Heart right ventricle (tissue), 16 donors: ENCODE measurements at places on chromosomes 13 and 19. TPM values are rescaled to one million over a fixed set of nuclear protein-coding genes. Genes with fewer than 3 reads are reported as not detected.
A peak's percentile ranks its signal among the peaks of the same experiment; 100 is the strongest.

DNA sequence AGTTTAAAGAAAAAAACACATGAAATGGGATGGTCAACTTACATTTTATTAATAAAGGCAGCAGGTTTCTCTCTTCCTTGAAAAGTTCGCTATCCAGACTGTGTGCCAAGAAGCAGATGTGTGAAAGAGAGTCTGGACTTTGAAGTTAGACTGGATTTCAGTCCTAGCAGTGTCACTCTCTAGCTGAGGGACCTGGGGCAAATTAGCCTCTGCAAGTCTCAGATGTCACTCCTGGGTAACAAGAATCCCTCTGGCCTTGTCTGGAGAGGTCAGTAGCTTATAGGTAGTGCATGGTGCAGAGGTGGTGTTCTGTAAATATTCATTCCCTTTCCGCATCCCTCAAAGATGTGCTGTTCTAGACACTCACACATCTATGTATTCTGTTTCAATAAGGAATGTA is 187.6 kb upstream of the RNF113B start:
- no peak for DNase-seq

The APOC1 gene
- not detected for total RNA-seq

The ITM2B gene
- total RNA-seq: 434 TPM

DNA sequence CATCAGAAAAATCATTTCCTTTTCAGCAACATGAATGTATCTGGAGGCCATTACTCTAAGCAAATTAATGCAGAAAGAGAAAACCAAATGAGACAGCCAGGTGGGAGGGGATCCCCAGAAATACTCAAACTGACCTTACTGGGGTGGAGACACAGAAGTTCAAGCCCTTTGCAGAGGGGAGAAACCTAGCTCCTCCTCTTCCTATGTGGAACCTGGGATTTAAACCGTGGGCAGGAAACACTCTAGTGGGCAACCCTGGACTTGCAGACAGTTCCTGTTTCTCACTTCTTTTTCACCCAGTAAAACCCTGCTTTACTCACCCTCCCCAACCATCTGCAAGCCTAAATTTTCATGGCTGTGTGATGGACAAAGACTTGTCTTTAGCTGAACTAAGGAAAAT is 61.3 kb downstream of the SLITRK6 start:
- no peak for DNase-seq

DNA sequence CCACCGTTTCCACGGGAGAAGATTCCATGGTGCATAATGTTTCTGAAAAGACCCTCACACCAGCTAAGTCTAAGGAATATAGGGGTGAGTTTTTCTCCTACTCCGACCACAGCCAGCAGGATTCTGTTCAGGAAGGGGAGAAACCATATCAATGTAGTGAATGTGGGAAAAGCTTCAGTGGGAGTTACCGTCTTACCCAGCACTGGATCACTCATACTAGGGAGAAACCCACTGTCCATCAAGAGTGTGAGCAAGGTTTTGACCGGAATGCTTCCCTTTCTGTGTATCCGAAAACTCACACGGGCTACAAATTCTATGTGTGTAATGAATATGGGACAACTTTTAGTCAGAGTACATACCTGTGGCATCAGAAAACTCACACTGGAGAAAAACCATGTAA is 19.1 kb downstream of the ZNF473 start:
- DNase-seq: no peak

GRCh38 chr19:29547361-29547960 is 21.7 kb downstream of the VSTM2B start:
- no peak for DNase-seq

The ELAVL3 gene
- total RNA-seq: not detected

The MRPL57 gene
- total RNA-seq: 24.0 TPM

GRCh38 chr19:10929402-10929794 is 787 bp downstream of the TIMM29 start:
- no peak for DNase-seq

The B3GNT3 gene
- total RNA-seq: not detected

The CFAP97D2 gene
- total RNA-seq: not detected

- no peak for DNase-seq
Measured at GRCh38 chr13:49368688-49369087, 75.2 kb downstream of the CAB39L start.

DNA sequence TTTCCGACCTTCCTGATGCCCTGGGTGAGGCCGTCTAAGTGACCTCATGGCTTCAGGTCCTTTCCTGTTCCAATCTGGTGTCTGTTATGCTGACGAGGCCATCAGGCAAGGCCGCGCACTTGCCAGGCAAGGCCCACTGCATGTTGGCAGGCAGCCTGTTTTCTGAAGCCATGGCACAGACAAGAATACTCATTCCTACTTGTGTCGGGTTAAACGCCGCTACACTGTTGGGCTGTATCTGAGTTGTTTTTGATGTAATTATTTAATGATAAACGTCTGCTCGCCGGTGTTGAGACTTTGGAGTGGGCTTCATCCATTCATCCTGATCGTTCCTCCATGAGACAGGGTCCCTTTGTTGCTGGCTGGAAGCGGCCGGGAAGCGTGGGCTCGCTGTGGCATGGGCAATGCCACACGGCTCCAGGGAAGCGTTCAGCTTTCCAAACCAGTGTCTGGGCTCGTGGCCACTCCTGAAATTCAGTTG is 92.1 kb downstream of the ATP11A start:
- peak; percentile 63 for DNase-seq

- DNase-seq: no peak
Measured at GRCh38 chr19:1882089-1882785, 3.1 kb downstream of the ABHD17A start.

DNA sequence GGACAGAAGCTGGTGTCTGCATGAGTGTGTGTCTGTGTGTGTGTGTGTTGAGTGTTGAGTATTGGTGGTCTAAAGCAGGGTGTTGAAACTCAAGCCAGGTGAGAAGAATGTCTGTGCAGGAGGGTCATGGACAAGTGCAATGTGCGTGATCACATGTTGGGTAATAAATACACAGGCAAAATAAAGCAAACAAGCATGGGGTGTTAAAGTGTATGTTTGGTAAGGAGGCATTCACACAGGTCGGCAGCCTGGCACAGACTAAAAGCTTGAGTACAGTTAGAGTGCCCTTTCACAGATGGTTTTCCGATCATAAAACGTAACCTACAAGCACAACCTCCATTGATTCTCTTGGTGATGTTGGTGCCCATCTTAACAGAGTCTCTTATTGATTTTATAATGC is 476.9 kb upstream of the KLHL1 start:
- DNase-seq: no peak

The KRI1 gene
- 14.2 TPM for total RNA-seq

DNA sequence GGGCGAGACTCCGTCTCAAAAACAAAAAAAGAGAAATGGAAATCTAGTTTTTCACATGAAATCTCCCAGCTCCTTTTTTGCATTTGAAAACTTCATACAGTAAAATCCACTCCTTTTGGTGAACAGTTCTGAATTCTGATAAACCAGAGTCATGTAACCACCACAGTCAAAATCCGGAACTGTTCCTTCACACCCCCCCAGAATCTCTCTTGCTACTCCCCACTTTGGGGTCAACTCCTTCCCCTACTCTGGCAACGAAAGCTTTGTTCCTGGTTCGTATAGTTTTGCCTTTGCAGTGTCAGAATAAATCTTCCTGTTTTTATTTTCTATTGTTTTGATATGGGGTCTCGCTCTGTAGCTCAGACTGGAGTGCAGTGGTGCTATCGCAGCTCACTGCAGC is 23.7 kb downstream of the RCN3 start:
- DNase-seq: no peak

The SIGLEC12 gene
- not detected for total RNA-seq

GRCh38 chr19:35327642-35328041 is 1.3 kb upstream of the CD22 start:
- no peak for DNase-seq

DNA sequence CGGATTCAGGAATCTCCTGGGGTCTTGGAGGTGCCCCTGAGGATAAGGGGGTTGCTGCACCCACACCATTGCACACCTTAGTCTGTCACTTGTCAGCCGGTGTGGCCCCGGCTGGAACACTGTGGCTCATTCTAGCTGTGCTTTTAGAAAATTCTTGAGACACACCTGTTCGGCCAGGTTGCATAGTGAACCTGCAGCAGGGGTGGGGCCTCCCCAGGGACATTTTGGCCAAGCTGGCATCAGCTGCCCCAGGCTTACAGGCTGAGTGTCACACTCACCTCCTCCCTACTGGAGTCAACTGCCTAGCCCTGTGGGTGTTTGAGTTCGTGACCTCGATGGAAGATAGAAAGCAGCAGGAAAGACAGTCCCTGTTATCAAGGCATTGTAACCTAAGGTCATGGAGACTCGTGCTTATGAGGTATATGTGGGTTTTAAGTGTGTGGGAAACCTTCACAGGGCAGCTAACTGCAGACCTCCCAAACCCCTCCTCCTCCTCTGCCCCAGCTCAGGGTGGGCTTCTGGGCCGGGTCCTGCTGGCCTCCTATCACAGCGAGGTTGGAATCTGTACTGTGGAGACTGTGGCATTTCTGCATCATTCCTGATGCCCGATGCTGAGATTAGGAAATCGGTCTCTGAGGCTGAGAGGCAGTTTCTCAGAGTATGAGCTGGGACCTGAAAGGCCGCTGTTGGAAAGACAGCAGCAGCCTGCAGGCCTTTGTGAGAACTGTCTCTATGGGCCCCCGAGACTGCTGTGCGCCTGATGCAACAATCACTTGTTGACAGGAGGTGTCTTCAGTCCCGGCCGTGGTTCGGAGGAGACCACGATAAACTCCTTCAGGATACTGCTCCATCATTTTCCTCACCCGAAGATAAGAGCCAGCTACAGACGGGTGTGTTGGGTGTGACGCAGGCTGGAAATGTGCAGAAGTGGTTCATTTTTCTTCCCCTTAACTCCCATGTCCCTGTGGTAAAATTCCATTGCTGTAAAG is 72.2 kb downstream of the ATP11A start:
- DNase-seq: no peak

GRCh38 chr19:40612831-40613689 is 11.9 kb downstream of the LTBP4 start:
- DNase-seq: no peak

The ZNF730 gene
- 0.28 TPM for total RNA-seq

The FUT2 gene
- total RNA-seq: not detected

The SLC6A16 gene
- 1.0 TPM for total RNA-seq

DNA sequence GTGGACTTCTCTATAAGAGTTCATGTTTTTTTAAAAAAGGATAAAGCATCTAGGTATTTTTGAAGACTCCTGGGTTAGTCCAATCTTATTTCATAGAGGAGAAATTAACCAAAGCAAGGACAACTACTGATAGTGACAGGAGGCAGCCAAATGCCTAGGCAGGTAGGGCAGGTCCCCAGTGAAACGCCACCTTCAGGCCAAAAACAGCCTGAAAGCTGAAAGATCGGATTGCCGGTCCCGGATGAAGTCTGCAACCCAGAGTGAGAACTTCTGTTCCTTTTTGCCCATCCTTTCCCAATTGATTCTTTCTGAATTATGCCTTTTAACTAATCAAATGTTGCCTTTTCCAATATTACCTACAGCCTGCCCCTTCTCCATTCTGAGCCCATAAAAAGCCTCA is 6.1 kb upstream of the GGACT start:
- DNase-seq: no peak

DNA sequence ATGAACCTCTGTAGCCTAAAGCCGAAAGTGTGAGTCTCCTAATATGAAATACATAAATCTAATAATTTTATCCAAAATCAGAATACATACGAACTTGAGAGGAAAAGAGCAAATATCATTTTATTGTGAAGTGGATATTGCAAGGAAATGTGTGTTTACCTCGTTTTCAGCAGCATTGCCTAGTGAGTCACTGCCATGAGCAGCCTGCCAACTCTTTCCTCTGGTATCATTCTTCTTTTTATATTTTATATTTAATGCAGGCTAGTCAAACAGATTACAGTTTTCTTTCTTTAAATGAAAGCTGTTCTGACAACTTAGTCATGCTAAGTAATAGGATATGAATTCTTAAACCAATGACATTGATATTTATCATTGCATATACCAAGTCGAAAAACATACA is 44.2 kb downstream of the EDNRB start:
- no peak for DNase-seq

- no peak for DNase-seq
Measured at GRCh38 chr13:49786401-49787008, 6.0 kb downstream of the KPNA3 start.

The PEX11G gene
- total RNA-seq: 1.8 TPM

The SEMA6B gene
- total RNA-seq: 23.2 TPM

- DNase-seq: no peak
Measured at GRCh38 chr19:48541813-48542212, 10.2 kb upstream of the SULT2B1 start.

GRCh38 chr13:58542530-58542929 is 911.0 kb downstream of the PCDH17 start:
- no peak for DNase-seq

The WDR88 gene
- total RNA-seq: not detected
